ENCODE measurements at places on chromosomes 1 and 21.

DNA sequence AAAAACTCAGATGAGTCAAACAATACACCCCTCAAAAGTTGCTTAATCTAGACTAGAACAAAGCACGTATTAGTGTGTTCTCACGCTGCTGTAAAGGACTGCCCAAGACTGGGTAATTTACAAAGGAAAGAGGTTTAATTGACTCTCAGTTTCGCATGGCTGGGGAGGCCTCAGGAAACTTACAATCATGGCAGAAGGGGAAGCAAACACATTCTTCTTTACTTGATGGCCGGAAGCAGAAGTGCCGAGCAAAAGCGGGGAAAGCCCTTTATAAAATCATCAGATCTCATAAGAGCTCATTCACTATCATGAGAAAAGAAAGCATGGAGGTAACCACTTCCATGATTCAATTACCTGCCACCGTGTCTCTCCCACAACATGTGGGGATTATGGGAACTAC lies 10.1 kb downstream of the JAM2 start:
- DNase-seq: no peak

GRCh38 chr1:197144570-197145325 lies 1.7 kb downstream of the ASPM start:
- no peak for DNase-seq

GRCh38 chr1:107480548-107481415 lies 339.9 kb downstream of the NTNG1 start:
- no peak for DNase-seq

GRCh38 chr1:24878045-24878444 lies 52.0 kb downstream of the RUNX3 start:
- no peak for DNase-seq

- no peak for DNase-seq
These were observed 299.5 kb downstream of the ST6GALNAC3 start for GRCh38 chr1:76374086-76374485.

DNA sequence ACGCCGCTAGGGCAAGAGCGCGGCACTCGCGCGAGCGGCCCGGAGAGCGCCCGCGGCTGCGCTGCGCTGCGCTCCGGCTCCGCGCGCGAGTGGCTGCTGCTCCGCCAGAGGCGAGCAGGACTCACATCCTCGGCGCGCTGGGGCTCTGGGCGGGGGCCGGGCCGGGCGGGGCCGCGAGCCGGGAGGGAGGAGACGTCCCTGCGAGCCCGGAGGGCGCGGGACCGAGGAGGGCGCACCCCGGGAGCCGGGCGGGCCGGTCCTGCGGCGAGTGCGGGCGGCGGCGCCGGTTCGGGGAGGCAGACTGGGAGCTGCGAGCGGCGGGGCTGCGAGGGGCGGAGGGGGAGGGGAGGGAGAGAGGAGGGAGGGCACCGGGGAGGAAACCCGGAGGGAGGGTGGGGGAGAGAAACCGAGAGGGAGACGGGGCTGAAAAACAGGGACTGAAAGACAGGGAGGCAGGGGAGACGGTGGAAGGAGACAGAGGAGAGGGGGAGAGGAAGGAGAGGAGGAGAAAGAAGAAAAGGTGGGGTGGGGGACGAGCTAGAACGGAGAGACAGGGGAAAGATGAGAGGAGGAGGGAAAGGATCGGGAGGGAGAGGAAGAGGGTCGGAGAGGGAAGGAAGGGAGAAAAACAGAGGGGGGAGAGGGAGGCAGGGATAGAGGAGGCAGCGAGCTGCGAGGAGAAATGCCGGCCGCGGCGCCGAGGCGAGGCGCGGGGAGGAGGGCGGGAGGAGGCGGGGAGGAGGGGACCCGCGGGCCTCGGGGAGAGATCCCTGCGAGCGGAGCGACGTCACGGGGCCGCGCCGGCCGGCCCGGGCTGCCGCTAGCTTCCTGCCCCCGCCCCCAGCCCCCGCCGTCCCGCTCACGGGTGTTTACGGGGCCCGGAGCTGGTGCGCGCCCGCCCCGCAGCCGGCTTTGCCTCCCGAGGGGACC lies at the start of gene CAMK2N1:
CAMK2N1 (minus strand) TSS at position 684 of the 930 bp plus-strand sequence. CDS start 831 bp downstream, outside the sequence.
- DNase-seq: peak; percentile 61

DNA sequence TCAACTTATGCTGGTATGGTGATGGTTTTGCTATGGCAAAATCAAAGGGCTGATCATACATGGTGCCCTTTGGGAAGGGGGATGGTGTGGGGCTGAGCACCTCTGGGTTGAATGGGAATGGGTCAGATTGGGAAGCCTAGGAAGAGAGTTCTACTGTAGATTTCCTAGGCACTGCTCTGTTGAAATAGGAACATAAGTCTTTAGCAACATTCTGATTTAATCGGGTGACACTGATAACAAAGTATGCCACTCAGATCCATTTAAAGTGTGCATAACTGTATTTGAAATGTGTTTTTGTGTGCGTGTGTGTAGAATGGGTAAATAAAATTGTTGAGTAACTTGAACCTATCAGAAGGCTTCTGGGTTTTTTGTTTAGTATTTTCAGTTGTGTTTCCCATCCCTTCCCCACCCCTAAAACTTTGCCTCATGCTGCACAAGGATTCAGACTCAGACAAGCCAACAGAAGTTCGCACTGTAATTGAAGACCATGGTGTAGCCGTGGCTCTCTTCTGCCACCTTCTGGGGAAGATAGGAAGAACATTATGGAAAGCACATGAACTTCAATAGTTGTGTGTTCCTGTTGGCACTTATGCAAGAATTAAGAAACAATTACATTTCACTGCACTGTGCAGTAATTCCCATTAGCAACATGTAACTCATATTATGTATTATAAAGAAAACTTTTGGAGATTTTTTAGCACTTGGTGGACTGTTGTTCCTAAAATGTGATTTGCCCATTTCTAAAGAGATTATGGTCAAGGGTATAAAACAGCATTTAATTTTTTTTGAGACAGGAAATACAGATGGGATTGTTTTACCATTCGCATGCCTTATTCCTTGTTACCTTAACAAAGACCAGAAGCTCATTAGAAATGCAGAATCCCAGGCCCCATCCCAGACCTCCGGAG lies 10.9 kb upstream of the C4BPB start:
- peak; percentile 32 for DNase-seq

GRCh38 chr1:11858968-11859871 lies 475 bp upstream of the NPPB start:
- peak; percentile 74 for DNase-seq

DNA sequence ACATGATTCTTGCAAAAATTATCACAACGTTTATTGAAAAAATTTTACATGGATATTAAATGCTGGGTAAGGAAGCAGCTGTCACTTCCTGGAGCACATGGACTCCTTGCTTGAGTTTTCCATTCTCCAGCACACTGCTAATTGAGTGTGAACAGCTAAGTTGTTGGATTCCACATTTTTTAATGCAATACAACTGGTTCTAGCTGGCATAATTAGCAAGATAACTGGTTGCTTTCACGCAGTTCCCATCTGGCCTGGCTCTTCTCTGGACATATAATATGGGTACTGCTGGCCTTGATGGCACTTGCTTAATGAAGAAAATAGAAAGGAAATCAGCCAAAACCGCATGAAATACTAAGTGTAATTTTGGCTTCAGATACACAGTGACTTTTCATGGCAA lies 26.6 kb downstream of the RGS21 start:
- no peak for DNase-seq

DNA sequence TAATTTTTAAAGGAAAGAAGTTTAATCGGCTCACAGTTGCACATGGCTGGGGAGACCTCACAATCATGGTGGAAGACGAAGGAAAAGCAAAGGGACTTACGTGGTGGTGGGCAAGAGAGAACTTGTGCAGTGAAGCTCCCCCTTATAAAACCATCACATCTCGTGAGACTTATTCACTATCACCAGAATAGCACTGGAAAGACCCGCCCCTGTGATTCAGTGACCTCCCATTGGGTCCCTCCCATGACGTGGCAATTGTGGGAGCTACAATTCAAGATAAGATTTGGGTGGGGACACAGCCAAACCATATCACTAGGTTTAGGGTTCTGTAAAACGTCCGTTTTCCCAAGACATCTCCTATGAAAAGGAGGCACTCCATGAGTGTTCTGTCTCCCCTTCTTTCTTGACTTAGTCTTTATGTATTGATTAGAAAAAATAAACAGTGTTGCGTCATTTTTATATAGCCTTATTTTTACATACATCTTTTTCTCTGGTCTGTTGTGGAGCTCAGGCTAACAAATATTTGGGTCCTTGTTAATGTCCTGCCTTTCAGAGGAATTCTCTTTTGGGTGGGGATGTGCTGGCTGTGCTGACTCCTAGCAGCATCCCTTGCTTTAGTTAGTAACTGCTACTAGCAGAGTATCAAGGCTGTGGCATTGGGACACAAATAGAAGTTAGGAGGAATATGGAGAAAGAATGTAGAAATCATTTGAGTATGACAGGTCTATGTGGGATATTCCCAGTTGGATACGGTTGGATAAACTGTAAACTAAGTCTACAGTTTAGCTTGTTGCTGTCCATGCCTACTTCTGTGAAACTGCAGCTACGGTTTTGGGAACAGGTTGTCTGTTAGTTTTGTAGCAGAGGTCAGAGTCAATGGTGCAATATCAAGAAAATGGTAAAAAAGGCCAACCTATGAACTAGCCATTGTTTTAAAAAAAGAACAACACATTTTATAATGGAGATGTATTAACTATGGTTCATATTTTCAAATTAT lies 23.5 kb downstream of the BACH1 start:
- DNase-seq: no peak

DNA sequence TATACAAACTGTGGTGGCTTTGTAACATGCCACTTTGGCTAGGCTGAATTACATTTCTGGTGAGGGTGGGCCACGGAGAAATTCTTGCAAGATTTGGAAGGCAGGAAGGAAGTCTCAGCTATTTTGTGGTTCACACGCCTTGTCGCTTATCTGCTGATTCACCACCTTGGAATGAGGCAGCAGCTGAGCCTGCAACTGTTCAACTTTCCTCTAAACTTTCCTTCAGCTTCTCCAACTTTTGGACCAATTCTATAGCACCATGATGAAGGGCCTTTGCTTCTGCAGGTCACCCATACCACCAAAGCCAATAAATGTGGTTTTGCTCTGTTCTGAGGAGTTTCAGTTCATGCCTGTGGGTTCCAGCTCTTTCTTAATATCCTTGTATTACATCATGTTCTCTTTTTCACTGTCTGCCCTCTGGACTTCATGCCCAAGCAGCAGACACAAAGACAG lies 337.6 kb upstream of the SNX7 start:
- DNase-seq: no peak

DNA sequence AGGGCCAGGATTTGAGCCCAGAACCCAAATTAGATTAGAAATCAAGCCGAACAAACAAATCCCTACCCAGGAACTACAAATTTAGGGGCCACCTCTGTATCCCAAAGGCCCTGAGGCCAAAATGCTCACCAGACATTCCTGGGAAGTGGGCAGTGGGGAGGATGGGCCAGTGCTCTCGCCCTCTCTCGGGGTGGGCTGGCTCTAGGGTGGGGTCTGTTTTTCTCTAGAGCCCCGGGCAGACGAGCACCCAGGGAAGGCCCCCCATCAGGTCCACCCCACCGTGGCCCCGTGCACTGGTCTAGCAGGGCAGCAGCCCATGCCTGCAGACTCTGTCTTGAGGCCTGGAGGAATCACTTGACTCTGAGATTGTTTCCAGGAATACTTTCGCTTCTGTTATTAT lies 252.0 kb downstream of the RRAGC start:
- no peak for DNase-seq

- no peak for DNase-seq
These were observed 218.5 kb downstream of the DISC1 start for GRCh38 chr1:231844986-231845502.
